ENCODE measurements at places on chromosomes 11 and 22.

- no peak for DNase-seq
These were observed 110.1 kb upstream of the LMO1 start for GRCh38 chr11:8373519-8374432.

GRCh38 chr11:65213322-65214211 lies 31.8 kb downstream of the CAPN1 start:
- no peak for DNase-seq

GRCh38 chr22:28014211-28015045 lies 95.4 kb upstream of the PITPNB start:
- DNase-seq: no peak

DNA sequence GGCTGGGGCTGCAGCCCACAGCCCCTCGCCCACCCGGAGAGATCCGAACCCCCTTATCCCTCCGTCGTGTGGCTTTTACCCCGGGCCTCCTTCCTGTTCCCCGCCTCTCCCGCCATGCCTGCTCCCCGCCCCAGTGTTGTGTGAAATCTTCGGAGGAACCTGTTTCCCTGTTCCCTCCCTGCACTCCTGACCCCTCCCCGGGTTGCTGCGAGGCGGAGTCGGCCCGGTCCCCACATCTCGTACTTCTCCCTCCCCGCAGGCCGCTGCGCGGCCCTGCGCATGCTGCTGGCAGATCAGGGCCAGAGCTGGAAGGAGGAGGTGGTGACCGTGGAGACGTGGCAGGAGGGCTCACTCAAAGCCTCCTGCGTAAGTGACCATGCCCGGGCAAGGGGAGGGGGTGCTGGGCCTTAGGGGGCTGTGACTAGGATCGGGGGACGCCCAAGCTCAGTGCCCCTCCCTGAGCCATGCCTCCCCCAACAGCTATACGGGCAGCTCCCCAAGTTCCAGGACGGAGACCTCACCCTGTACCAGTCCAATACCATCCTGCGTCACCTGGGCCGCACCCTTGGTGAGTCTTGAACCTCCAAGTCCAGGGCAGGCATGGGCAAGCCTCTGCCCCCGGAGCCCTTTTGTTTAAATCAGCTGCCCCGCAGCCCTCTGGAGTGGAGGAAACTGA lies 731 bp downstream of the GSTP1 start:
- DNase-seq: no peak

DNA sequence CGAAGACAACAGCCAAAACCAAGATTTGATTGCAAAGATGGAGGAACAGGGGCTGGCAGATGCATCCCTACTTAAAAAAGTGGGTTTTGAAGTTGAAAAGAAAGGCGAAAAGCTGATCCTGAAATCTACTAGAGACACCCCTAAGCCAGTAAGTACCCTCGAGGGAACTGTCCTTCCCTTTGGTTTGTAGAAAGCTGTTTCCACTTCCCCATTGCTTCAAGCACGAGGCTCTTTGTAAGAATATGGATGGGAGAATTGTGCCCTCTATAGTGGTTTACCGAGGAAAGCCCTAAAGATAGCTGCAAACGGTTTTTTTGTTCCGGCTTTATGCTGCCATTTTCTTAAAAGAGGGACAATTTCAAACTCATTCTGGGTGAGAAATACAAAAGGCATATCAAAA lies 133.9 kb downstream of the WNT7B start:
- no peak for DNase-seq
